GM12891 (cell line): ENCODE measurements at places on chromosomes 2 and 18.

DNA sequence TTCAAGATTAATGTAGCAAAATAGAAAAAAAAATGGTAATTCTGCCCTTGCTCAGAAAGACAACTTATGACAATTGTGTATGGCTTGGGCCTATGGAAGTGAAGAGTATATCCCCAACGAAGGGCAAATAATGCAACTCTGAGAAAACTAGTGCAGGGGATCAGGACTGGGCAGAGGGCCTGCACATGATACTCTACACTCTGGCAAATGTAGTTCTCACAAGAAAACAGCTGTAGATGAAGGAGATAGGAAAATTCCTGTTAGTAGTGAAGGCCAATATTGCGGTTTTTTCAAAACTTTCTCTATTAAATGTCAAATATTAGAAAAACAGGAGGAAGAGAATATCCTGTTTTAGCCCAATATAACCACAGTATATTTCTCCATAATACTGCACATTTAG is 77.8 kb downstream of the SCN9A start:
- no peak for DNase-seq

DNA sequence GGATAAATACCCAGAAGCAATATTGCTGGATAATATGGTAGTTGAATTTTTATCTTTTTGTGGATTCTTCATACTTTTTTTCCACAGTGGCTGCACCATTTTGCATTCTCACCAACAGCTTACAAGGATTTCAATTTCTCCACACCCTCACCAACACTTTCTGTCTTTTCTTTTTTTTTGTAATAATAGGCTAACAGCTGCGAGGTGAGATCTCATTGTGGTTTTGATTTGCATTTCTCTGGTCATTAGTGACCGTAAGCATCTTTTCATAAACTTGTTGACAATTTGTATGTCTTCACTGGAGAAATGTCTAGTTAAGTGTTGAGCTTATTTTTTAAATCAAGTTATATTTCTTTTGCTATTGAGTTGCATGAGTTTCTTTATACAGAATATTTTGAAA is 17.6 kb upstream of the SLC9A2 start:
- DNase-seq = no peak

DNA sequence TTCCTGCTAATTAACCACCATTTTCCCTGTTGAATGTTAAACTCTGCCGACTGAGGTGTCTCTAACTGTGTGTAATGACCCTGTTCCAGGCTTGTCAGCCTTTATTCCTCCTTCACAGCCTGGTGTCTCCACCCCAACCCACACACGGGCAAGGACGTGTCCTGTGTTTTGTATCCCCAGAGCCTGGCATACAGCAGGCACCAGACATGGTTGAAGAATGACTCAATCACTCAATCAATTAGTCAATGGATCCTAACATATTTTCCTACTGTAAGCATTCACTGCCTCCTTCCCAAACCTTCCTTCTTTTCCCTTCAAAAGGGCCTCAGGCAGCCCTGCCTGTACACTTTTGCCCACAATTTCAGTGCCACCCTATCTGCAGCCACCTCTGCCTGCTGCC is 2.7 kb upstream of the TNS1 start:
- DNase-seq = no peak

GRCh38 chr2:167992278-167992677 is 255.1 kb downstream of the STK39 start:
- DNase-seq = no peak

- DNase-seq = no peak
Observed at GRCh38 chr18:39746201-39746600, 2180.6 kb upstream of the CELF4 start.

DNA sequence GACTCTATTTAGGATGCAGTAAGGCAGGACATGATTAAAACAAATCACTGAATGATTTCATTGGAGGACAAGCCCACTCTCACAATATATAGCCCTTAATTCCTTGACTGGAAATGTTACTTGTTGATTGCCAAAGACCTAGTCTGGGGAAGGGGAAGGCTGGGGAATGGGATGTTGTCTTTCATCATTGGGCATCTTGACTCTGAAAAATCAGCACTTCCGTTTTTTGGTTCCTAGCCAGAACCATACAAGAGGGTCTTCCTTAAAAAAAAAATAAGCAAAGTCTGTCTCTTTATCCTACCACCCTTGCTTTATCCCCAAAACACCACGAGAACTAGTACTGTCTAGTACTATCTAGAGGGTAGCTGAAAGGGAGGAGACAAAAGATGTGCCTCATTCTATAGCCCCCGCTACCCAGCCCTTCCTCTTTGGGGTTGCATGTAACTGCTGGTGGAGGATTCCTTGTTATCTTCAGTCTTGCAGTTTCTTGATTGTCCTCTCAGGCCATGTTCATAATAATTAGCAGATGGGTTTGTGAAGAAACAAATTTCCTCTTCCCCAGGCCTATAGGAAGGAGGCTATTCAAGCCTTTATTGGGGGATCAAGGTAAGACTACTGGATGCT is 55.8 kb downstream of the NEMP2 start:
- DNase-seq = no peak

GRCh38 chr2:23549821-23550530 is 165.0 kb downstream of the KLHL29 start:
- DNase-seq = no peak
